ENCODE measurements at places on chromosomes 2 and 18.

- DNase-seq, result peak; percentile 51
Measured at GRCh38 chr2:133787207-133787606, 218.9 kb upstream of the NCKAP5 start.

DNA sequence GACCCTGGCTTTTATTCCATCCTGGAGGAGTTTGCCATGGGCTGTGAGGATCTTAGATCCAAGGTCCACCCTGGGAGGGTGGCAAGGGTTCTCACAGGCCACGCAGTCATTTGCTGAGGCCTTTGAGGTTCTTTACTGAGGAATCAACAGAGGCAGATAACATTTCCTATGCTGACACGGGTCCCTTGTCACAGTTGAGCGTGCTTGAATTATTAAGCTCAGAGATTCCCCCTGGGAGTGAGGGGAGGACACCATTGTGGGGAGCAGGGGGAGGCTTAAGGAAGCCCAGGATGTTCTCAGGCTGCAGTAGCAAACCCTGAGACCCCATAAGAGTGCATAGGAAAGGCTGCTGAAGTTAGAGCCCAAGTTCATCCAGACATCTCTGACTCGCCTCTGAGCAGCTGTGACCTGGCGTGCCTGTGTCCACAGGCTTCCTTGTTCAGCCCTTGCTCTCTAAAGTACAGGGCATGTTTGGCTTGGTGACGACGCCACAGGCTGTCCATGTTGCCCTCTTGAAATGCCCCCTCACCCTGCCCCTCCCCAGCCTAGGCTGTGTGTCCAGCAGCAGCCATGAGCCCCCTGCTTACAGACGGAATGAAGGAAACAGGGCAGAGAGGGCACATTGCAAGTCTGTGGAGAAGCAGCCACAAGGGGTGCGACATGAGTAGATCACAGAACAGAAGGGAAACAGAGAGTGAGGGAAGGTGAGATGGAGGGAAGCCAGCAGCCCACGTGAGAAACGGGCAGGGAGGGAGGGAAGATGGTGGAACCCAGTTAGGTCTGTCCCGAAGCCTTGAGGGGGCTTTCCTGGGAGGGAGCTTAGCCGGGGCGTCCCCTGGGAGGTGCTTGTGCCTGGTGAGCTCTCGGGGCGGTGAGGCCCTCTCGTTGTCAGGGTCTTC is 34.0 kb downstream of the NAPG start:
- DNase-seq, result no peak

DNA sequence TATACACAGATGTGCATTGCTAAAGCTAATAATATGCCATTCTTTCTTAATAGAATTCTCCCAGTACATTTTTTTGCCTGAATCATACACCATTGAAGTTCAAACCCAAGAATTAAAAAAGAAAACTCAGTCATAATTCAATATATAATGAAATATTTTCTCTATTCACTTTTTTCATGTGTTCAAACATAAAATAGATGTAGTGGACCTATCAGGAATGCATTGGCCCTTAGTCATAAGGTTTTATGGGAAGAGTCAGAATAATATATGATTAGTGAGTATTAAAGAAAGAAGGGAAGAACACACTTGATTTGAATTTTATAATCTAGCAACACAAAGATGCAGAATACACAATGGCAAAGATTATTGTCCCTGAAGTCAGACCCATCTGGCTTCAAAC is 297.0 kb upstream of the COL3A1 start:
- DNase-seq, result no peak

DNA sequence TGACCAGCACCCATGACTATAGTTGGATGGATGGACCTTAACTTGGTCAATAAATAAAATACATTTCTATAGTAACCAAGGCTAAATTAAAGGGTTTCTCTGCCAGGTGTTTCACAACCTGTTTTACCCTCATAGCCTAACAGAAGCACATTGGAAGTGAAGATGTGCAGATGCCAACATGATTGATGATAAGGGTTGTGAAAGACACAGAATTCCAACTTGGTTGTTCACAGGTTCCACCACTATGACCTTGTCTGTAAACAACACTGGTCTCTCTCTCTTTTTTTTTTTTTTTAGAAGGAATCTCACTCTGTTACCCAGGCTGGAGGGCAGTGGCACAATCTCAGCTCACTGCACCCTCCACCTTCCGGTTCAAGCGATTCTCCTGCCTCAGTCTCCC is 37.5 kb upstream of the PTH2R start:
- no peak for DNase-seq

GRCh38 chr18:9855681-9856080 is 30.1 kb upstream of the TXNDC2 start:
- no peak for DNase-seq

GRCh38 chr2:15561574-15562344 is 625 bp upstream of the NBAS start:
- DNase-seq, result no peak

GRCh38 chr2:113228991-113229716 is 49.6 kb downstream of the PAX8 start:
- DNase-seq, result no peak
